ENCODE measurements at places on chromosomes 1 and 21.

GRCh38 chr1:25782608-25783201 lies 17.3 kb upstream of the SELENON start:
- DNase-seq: no peak

DNA sequence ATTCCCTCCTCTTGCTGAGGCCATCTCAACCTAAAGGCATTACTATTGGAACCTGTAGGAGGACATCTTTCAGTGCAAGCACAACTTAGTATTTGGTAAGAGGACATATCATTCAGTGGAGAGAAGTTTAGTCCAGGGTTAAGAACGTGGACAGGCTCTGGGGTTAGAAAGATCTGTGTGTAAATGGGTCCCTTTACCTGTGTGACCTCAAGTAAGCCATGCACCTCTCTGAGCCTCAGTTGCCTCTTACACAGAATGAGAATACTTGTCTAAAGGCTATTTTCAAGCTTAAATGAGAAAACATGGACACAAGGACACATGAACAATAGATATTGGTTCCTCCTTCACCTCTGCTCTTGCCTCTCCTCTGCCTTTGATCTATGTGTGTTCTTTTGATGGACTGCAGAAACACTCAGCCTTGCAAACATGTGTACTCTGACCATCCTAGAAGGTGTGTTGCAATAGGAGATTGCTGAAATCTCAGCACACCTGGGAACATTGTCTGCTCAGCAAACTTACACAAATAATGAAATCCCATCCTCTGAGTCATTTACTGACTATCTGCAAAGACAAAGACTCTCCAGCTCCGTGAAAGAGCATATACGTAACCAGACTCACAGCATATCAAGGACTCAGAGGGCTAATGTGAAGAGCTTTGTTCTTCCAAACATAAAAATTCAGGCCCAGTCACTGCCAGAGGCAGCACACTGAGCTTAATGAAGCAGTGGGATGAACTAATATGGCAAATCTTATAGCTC lies 143.8 kb downstream of the DAB1 start:
- peak; percentile 16 for DNase-seq

DNA sequence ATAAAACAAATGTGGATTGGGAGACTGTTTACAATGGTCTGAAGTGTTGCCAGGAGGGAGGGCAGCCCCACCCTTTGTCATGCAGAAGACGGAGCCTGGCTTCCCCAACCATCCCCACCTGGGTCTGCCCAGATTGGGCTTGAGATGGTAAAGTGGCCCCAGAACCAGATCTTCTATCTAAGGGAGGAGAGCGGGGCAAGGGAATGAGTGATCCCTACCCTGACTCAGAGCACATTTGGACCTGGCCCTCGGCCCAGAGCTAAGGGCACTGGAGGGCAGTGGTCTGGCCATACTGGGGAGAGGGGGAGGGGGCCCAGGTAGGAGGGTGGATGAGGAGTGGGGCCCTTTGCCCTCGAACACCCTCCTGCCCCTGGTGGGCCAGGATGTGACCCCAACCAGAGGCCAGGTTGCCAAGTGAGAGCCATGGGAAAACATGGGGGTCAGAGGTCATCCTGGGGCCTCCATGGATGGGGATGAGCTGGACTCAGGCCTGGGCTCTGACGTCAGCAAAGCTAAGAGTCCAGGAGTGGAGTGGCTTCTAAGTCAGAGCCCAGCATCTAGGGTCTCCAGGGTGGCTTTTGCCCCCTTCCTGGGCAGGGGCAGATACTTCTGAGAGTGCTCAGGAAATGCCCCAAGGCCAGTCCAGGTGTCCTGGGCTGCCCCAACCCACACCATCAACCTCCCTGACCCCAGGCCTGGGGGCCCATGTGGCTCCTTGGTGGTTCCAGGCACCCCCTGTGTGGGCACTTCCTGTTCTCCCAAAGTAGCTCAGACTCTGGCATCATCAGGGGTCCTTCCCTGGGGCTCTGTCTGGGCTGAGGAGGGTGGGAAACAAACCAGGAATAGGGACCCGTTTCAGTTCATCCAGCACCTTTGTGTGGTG lies 1.6 kb upstream of the LEFTY1 start:
- DNase-seq: no peak

- no peak for DNase-seq
These were observed 398 bp upstream of the DPT start for GRCh38 chr1:168729405-168729802.

DNA sequence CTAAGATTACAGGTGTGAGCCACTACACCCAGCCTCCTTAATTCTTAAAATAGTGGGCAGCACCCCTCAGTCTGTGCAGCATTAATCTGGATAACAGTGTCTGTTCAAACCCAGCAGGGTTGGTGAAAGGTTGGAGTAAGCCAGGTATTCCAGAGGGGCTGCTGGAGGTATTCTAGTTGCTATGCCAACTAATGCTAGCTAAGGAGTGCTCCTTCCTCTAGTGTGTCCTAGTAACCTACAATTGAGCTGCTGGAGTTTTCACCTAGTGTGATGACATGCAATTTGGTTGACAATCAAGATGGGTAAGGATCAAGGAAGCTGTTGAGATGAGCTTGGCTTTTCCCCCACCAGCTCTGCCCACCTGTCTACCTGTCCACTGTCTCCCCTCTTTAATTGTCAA lies 100.2 kb upstream of the IPO9 start:
- DNase-seq: no peak

- no peak for DNase-seq
These were observed 24.5 kb upstream of the NTNG1 start for GRCh38 chr1:107116306-107116790.

DNA sequence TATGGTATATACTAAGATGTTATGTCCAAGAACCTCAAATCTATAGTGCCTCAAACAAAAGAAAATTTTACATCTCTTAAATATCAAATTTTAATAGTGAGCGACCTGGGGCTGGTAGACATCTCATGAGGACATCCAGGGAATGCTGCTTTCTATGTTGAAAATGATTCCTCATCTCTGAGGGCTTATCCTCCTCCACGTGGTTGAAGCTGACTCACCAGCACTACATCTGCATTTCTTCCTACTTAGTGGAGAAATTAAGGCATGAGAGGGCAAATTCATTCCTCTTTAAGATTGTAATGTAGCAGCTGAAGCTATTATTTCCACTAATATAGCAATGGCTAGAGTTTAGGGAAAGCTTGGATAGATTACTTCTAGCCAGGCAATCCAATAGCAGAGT lies 529.5 kb downstream of the COL11A1 start:
- DNase-seq: no peak

DNA sequence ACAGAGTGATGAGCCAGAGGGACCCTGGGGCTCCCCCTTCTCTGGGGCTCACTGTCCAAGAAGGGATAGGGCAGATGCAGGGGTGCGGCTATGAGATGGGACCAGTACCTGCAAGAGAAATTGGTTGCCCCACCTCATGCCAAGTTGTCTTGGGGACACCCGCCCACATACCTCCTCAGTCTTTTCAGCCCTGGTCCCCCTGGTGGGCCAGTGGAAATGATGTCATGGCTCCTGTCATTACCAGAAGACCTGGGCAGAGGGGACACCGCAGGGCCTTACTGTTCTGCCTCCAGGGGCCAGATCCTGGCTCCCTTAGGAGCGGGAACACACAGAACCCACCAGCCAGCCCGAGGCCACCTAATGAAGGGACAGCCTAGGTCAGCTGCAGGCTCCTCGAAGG lies 63.2 kb downstream of the CDK18 start:
- DNase-seq: no peak

DNA sequence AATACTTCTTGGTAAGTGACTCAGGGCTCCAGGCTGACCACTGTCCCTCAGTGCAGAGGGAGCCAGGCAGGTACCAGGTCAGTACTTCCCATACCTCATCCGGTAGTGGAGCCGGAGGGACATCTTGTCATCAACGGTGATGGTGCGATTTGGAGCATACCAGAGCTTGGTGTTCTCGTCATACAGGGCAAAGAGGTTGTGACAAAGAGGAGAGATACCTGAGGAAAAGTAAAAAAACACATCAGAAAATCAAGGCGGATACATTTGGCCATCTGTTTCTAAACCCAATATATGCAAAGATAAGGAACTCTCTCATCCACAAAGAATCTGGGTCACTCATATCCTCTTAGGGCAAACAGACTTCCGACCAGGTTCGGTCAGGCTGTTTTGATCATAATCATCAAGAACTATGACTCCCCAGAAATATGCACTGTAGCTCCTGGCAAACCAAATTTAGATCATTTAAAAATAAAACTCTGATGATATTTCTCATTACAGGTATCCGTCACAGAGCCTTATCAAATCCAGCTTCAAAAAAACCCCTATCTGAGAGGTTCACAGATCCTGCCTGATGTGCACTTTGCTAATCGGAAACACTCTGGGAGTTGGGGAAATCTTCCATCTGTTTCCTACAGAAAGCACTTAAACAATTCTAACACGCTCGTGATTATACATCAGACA lies 87.3 kb downstream of the JAK1 start:
- DNase-seq: no peak

GRCh38 chr1:161021165-161021969 lies 415 bp upstream of the F11R start:
- peak; percentile 63 for DNase-seq

GRCh38 chr1:158328426-158328825 lies 2.9 kb downstream of the CD1B start:
- no peak for DNase-seq

DNA sequence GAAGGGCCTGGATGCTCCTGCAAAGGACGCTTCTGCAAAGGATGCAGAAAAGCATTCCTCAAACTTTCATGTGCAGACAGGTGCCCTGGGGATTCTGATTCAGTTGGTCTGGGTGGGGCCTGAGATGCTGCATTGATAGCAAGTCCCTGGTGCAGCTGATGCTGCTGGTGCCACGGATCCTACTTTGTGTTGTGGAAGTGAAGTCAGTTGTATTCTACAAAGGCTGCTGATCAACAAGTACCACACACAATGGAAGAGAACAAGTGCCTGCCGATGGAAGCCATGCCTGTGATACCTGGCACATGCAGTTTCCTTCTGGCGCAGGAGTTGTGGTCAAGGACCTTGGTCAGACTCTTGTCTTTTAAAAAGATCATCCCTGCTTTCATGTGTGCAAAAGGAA lies 478.8 kb downstream of the CAMTA1 start:
- DNase-seq: no peak

GRCh38 chr21:42571391-42572150 lies 57.9 kb downstream of the SLC37A1 start:
- DNase-seq: no peak

- DNase-seq: peak; percentile 6
These were observed 46.4 kb upstream of the SLC22A15 start for GRCh38 chr1:115929881-115930280.

DNA sequence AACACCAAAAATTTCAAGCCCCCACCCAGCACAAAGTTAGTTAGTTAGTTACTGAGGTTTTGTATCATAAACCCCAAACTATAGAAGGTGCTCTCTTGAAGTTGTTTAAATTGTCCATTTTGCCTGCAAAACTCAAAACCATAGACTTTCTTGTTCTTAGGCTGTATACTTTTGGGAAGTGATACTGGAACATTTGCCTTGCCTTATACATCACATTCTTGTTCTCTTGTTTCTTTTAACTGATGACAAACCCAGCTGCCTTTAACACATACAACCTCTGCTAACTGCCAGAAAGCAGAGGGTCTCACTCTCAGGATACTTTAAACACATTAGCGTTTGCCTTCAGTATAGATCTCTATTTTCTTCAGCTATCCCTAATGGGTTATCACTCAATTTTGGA lies 570.5 kb downstream of the MRPL39 start:
- no peak for DNase-seq

DNA sequence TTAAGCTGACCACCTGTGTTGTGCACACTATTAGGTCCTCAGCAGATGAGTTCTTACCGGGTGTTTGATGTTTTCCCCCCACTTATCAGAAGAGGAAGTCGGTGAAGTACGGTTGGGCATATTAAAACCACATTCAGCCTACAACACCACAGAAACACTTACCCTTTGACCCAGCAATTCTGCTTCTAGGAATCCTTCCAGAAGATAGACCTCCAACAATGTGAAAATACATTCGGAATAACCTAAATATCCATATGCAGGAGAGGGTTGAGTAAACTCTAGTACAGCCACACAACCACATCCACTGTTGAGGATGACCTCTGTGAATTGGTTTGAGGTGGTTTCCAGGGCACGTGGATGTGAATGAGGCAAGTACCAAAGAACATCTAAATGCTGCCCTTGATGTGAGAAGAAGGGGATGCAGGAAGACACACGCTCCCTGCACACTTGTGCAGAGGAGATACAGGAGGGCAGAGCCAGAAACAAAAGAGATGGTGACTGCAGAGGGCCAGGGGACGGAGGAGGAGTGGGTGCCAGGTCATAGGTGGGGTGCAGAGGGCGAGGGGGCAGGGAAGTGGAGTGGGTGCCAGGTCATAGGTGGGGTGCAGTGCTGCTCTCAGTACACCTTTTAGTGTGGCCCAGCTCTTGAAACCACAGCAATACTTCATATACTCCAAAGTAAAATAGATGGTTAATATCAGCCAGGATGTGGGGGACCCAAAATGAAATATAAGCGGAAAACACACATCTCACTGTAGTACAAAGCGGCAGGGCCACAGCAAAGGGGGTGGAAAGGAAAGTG lies 12.8 kb downstream of the ADARB1 start:
- no peak for DNase-seq

GRCh38 chr1:177772386-177772960 lies 197.4 kb downstream of the SEC16B start:
- no peak for DNase-seq
